ENCODE measurements at places on chromosomes 11 and 22.

DNA sequence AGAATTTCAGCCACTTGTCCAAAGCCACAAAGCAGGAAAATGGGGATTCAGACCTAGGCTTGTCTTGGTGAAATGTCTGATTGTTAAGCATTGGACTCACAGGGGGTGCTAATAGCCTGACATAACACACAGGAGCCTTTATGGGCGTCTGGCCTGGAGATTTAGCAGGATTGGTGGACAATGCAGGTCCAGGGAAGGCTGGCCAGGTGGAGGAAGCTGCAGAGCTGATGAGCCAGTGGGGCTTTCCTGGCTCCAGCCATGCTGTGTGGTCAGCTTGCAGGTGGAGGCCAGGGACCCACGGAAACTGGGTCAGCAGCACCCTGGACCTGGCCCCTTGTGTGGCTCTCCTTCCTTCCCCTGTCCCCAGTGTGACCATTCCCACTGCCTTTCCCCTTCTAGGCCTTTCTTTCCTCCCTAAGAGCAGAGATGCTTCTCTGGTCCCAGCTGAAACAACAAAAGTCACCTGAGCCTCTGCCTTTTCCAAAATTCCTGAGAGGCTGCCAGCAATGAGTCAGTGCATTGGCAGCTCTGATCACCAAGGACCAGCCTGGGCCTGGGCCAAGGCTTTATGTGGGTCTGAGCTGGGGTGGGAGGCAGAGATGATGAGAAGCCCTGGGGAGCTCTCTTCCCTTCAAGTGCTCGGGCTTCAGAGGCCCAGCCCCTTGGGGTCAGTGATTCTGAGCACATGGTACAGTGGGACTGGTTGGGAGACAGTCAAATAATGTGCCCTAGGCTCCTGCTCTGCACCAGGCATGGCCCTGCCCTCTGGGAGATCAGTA lies 85.2 kb downstream of the CCDC81 start:
- DNase-seq, result no peak

- no peak for DNase-seq
Measured at GRCh38 chr22:46354176-46354992, 18.9 kb downstream of the TRMU start.

GRCh38 chr22:47121791-47122190 lies 359.3 kb downstream of the TBC1D22A start:
- no peak for DNase-seq

GRCh38 chr11:10388101-10388500 lies 67.0 kb upstream of the AMPD3 start:
- no peak for DNase-seq

GRCh38 chr22:27668828-27669797 lies 132.4 kb downstream of the MN1 start:
- DNase-seq, result no peak
